Cortex of kidney (tissue), 1 donor: ENCODE measurements at places on chromosomes 7 and 10.

GRCh38 chr7:96992192-96993005, 13.0 kb upstream of the DLX6 start:
- no peak for DNase-seq

GRCh38 chr10:36872702-36873393, 252.6 kb upstream of the ANKRD30A start:
- DNase-seq, result no peak

DNA sequence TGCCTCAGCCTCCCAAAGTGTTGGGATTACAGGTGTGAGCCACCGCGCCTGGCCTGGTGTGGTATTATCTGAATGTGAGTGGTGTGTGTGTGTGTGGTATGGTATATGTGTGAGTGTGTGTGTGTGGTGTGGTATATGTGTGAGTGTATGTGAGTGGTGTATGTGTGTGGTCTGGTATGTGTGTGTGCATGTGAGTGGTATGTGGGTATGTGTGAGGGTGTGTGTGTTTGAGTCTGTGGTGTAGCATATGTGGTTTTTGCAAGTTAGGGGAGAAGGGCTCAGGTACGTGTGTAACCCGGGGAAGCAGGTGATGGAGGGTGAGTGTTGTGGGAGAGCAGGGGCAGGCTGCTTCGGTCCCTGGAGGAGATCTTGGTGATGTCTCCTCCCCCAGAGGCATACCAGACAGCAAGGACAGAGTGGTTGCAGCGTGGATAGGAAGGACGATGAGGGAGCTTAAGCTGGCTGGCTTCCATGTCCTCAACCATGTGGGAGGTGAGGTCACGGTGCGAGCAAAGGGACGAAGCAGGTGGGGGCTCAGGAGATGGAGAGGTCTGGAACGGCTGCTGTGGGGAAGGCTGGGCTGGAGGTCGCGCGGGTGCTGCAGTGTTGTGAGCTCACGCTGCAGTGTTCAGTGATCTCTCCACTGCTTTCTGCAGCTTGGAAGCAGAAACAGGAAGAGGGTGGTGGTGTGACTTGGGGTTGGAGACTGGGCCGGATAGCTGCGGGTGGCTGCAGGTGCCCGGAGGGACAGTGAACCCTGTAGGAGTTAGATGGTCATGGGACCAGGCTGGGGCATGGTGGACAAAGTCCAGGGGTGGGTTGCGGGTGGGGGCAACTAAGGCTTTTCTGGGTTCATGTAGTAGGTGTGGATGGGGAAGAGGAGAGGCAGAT, 5.0 kb downstream of the ZYX start:
- DNase-seq, result no peak

DNA sequence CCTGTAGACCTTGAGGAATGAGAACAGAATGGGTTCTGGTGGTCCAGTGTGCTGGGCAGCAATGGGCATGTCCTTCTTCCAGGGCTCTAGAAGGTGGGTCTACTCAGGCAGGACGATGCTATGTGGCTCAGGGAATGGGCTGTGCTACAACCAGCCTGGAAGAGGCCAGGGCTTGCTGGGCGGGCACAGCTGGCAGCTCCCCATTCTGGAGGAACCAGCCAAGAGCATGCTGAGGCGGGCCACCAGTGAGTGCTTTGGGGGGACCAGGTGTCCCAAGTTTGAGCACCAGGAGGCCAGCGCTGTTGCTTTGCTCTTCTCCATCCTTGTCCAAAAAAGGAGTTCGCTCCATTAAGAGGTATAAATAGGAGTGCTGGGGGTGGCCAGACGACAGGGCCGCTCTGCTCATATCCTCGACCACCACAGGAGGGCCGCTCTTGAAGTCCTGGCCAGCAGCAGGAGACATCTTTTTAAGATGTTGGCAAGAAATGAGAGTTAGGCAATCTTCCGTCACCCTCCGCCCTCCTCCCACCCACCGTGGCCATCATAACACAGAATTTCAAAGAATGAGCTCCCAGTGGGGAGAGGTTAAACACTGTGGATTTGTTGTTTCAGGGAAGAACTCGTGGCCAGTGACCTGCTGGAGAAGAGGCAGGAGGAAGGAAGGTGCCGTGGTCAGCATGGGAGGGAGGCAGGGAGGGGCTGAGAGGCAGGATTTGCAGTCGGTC, 141.3 kb downstream of the GRK5 start:
- no peak for DNase-seq
